Nephron progenitor cell (in vitro differentiated cells): ENCODE measurements at places on chromosomes 12 and 14.
A peak's percentile ranks its signal among the peaks of the same experiment; 100 is the strongest.

- DNase-seq: no peak
Observed at GRCh38 chr12:65859519-65859918, 35.2 kb downstream of the HMGA2 start.

GRCh38 chr12:85865890-85866289 lies 8.2 kb upstream of the NTS start:
- no peak for DNase-seq

DNA sequence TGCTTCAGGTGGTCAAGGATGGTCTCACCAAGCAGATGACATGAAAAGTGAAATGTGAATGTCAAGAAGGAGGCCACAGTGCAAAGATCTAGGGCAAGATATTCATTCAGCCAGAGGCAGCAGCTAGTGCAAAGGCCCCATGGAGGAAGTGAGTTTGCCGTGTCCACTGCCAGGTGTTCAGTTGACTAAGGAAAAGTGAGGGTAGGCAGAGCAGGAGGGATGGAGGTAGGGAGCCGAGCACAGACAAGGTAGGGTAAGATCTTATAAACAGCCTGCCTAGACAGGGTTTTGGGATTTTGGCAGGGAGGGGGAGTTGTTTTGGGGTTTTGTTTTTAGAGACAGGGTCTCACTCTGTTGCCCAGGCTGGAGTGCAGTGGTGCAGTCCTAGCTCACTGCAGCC lies 11.9 kb downstream of the PPP2R5C start:
- DNase-seq: no peak

DNA sequence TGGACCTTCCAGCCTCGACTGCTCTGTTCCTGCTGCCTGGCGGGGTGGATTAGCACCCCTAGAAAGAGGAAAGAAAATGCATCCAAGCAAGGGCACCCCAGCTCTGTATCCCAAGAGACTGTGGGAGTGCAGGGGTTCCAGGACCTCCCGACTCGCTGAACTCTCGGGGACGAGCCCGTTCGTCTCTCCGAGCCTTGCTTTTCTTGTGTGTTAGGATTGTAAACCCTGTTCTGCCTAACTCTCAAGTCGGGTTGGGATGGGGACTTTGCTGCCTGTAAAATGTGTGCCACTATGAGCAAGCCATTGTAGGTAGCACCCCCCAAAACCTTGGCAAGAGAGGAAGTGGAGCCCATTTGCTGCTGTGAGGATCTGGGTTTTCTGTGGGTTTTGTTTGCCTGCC lies 73.2 kb upstream of the VRK1 start:
- no peak for DNase-seq

DNA sequence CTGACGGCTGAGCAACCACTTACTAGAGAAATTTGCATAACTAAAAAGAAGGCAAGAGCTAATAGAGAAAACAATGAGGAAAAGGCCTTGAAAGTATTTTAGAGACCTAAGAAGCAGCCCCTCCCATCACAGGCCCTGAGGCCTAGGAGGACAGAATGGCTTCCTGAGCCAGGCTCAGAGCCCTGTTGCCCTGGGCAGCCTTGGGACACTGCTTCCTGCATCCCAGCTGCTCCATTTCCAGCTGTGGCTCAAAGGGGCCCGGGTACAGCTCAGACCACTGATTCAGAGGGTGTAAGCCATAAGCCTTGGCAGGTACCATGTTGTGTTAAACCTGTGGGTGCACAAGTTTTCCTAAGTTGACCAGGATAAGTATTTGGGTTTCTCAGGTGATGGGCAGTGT lies 181.4 kb downstream of the TRHDE start:
- DNase-seq: no peak

GRCh38 chr14:85263916-85264675 lies 265.8 kb upstream of the FLRT2 start:
- DNase-seq: no peak

DNA sequence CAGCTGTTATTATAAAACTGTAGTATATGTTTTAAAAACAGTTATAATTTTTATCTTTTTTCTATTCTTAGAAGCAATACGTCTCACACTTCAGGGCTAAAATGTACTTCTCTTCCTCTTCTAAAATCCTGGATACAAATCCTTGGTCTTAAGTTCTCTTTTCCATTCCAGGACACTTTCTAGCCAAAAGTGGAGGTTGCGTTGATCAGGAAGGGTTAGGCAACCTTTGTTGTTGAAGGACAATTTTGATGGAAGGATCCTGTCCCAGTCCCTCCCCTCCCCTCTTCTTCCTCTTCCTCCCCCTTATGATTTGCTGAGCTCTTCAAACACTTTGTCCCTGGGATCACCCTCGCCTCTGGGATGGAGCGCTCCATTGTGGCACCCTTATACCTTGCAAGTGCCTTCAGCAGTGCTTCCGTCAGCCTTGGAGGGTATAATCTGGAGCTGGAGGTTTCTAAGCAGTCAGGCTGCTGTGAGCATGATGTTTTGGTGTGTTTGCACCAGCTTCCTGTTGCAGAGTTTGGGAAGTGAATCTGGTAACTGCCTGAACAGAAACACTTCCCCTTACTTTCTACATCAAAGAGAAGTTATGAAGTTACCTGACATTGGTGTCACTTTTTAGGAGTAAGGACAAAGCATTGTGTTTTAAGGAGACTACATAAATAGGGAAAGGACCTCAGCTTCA lies 87.4 kb upstream of the SLC38A2 start:
- no peak for DNase-seq

DNA sequence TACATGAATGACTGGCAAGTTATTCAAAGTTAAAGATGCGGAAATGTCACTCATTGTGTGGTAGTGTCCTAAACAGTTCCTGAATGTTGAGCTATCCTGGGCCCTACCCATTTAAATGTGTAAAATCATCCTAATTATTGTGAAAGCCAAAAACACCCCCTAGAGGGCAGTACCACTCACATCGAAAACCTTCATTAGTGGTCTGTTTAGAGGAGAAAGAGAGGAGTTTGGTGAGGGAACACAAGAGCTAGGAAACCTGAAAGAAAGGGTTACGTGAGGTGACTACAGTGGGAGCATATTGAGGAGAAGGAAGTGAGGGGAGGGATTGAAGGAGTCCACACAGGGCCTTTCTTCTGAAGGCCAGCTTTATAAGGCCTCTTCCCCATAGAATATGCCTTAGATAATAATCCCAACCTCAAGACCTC lies 2.5 kb upstream of the TEP1 start:
- DNase-seq: no peak

GRCh38 chr12:91381309-91381804 lies 198.7 kb upstream of the DCN start:
- DNase-seq: peak; percentile 62

DNA sequence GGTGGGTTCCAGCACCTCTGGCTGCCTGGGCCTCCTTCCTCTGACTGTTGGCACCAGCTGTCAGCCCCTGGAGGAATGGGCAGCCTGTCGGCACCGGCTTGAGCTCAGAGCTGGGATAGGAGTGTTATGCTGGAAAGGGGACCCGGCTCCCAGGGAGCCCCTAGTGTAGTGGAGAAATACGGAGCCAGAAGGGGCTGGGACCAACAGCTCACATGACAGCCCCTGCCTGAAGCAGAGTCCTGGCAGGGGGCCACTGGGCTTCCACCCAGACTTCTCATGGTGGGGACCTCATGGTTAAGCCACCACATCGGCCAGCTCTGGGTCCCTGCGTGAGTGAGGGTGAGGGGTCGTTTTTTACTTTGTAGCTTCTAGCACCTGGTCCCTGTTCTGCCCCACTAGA lies 174.5 kb downstream of the TSPAN9 start:
- no peak for DNase-seq

DNA sequence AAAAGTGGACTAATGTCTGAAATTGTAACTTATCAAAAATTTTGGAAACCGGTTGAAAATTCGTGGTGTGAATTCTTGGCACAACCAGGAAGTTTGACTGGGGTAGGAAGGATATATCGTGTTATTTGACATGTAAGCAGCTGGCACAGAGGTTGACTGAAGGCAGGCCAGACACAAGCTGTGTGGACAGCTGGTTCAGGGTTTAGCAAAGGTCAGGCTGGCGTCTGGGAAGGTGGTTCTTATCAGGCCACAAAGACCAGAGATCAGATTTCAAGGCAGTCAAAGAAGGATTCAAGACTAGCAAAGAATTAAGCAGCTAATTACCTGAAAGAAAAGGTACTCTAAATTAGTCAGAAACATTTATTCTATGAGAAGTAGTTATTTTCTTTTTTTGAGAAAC lies 450.2 kb upstream of the MDGA2 start:
- peak; percentile 26 for DNase-seq

- DNase-seq: no peak
Observed at GRCh38 chr14:66022526-66022925, 463.6 kb upstream of the CCDC196 start.

- no peak for DNase-seq
Observed at GRCh38 chr12:89529738-89530137, 3.9 kb upstream of the POC1B start.

DNA sequence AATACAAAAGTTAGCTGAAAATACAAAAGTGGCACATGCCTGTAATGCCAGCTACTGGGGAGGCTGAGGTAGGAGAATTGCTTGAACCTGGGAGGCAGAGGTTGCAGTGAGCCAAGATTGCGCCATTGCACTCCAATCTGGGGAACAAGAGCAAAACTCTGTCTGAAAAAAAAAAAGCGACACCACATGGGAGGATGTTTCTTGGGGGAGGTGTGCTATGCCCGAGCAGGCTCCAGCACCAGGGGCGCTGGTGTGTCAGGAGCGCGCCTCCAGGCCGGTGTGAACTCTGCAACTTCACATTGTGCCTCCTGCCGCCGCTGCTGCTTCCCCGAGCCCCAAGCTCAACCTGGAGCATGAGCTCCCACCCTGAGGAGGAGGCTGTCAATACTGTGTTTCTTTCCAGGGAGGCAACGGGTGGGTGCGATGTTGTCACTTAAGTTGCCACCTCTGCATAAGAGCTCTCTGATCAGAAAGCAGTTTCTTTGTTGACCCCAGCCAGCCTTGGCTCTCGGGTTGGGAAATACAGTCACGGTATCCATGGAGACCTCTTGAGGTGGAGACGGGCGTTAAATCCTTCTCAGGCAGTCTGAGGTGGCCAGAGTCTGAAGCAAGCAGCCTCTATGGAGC lies 18.9 kb downstream of the DEGS2 start:
- DNase-seq: peak; percentile 63

DNA sequence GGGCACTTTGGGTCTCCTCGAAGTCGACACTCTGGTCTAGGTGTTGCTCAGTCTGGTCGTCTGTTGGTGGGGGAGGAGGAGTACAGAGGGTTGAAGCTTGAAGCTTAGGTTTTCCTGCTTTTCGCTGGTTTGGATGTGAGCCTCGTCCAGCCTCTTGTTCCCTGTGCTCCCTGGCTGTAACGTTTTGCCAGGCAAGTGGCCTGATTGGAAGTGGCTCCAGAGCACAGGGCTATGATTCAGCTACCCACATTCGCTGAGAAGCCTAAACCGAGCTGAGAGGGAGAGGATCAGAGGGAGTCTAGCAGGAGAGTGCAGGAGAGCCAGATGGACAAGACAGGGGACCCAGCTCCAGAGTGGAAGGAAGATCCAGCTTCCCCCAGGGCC lies 6.1 kb downstream of the HOXC10 start:
- DNase-seq: no peak

DNA sequence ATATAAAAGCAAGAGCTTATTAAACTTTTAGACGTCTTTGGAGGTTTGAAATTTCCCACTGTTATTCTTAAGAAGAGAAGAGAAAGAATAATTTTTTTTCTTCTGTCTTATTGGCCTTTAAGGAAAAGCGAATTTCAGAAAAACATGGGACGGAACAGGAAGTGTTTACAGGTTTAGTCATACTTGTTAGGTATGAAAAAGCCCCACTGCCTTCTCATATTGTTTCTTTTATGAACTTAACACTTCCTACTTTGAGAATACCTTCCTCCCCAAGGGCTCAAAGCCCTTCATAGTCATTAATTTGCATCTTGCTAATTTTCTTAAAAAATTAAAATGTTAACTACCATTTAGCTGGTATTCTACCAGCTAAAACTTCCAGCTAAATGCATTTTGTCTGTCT lies 82.0 kb downstream of the ETV6 start:
- no peak for DNase-seq

GRCh38 chr12:65643595-65644386 lies 180.5 kb upstream of the HMGA2 start:
- no peak for DNase-seq

DNA sequence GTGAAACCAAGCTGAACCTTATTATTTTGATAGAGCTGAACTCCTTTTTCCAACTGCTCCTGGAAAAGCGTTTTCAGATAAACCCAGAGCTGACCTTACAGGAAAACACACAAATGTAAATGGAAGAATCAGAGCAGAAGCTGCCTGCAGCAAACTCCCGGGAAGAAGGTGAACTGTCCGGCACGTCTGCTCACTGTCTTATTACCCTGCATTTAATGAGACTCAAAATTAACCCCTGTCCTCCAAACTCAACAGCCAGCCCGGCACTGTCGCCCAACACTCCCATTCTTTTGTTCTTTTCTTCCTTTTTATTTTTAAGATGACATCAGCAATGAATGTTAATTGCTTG lies 1046.9 kb upstream of the FLRT2 start:
- no peak for DNase-seq

DNA sequence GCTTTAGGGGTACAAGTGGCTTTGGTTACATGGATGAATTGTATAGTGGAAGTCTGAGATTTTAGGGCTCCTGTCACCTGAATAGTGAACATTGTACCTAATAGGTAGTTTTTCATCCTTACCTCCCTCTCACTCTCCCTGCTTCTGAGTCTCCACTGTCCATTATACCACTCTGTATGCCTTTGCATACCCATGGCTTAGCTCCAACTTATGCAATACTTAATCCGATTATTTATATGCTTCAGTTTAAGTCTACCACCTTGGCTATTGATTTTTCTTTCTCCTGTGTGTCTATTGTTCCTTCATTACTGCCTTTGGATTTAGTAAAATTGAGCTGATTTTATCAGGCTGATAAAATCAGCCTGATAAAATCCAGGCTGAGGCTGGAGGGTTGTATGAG lies 30.5 kb upstream of the C12orf71 start:
- no peak for DNase-seq

- DNase-seq: no peak
Observed at GRCh38 chr14:61872452-61872851, 110.2 kb downstream of the SNAPC1 start.

- no peak for DNase-seq
Observed at GRCh38 chr14:33728010-33728498, 222.8 kb downstream of the EGLN3 start.

- peak; percentile 78 for DNase-seq
Observed at GRCh38 chr12:119938049-119938667, 50.9 kb upstream of the BICDL1 start.

- no peak for DNase-seq
Observed at GRCh38 chr12:78951803-78952551, 87.4 kb downstream of the SYT1 start.
